ENCODE measurements at places on chromosomes 2 and 18. TPM values are rescaled to one million over a fixed set of nuclear protein-coding genes. Genes with fewer than 3 reads are reported as not detected.

TFPI gene
- not detected for total RNA-seq

- H3K27ac ChIP-seq: no peak overlapping the region
- no peaks in the 10 kb centered on the region for H3K36me3 ChIP-seq
- no peaks in the 10 kb centered on the region for H3K4me1 ChIP-seq
- no peak overlapping the region for H3K4me3 ChIP-seq
These were observed 257.5 kb upstream of the FN1 start for GRCh38 chr2:215693193-215693998.

CNTNAP5 gene
- not detected for total RNA-seq

KCNS3 gene
- total RNA-seq: not detected

ELMOD3 gene
- 19.2 TPM for total RNA-seq

DNA sequence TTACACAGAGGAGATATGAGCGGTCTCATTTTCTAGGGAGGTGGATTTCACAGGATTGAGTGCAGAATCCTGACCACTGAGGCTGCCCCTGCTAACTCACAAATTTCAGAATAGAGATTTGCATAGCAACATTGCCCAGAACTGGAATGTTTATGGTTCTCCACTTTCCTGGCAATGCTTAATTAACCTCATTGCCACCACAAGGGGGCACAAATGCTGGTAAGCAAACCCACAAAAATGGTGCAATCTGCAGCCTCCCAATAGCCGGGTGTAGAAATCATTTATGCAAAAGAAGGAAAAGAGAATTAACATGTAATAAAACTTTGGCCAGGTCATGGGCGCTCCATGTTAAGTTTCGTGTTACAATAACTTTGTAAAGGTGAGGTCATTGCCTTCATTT lies 112.4 kb downstream of the CYRIA start:
- no peak overlapping the region for H3K27ac ChIP-seq
- H3K4me1 ChIP-seq: no peaks in the 10 kb centered on the region
- H3K27me3 ChIP-seq: peaks cover 2% of the 10 kb centered on the region
- H3K36me3 ChIP-seq: no peaks in the 10 kb centered on the region
- no peak for DNase-seq

DNA sequence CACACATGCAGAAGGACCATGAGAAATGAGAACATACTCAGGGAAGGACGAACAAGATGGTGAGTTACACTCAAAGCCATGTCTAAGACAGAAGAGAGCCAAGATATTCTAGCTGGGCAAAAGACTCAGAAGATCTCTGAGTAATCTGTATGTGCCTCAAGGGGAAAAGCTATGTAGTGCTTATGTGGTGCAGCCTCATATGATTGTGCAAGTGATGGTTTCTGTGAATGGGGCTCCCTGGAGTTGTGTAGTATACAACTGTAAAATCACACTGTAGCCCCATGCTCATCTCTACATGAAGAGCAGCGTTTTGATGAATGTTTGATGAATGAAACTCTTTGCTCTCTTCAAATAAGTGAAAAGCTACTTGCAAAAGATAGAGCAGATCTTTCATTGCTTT lies 57.5 kb downstream of the OSR1 start:
- H3K4me1 ChIP-seq: no peaks in the 10 kb centered on the region
- no peaks in the 10 kb centered on the region for H3K36me3 ChIP-seq
- no peak for DNase-seq

- H3K36me3 ChIP-seq: peaks cover 22% of the 10 kb centered on the region
- H3K4me1 ChIP-seq: peaks cover 31% of the 10 kb centered on the region
- H3K27ac ChIP-seq: peak overlapping the region; percentile 100
- peak; percentile 49 for DNase-seq
- no peaks in the 10 kb centered on the region for H3K27me3 ChIP-seq
These were observed 864 bp upstream of the XPO1 start for GRCh38 chr2:61538920-61539520.

DNA sequence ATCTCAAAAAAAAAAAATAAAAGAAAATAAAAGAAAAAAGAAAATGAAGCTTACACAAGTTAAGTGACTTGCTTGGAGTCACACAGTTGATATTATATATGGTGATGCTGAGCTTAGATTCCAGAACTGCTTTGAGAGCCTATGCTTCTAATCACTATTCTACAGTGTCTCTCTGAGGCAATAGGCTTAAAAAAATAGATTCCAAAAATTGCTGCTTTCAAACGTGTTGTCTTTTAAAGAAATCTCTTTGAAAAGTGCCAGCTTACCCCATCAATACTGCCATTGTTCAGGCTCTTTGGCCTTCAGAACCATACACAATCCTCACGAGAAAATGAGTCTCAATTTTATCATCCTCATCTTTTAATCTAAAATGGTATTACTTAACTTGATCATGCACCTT lies 102.6 kb downstream of the CDK15 start:
- no peak overlapping the region for H3K27ac ChIP-seq
- H3K4me3 ChIP-seq: no peak overlapping the region
- H3K4me1 ChIP-seq: peaks cover 11% of the 10 kb centered on the region
- no peak for DNase-seq
- no peaks in the 10 kb centered on the region for H3K36me3 ChIP-seq

DNA sequence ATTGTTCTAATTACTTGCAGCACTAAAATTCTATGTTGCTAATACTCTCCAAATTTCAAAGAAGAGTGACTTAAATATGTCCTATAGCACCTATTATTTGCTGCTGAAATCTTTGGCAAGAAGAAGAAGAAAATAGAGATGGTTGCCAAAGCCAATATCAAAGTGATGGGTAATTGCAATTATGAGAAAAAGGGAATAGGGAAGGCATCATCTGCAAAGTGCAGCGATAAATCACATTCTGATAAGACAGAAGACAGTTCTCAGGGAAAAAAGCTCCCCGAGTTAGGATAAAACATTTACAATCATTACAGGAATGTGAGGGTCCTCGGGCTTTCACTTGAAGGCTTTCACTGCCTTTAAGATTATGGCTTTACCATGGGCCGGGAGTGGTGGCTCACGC lies 72.1 kb upstream of the RASGRP3 start:
- H3K4me3 ChIP-seq: no peak overlapping the region
- no peak for DNase-seq
- no peaks in the 10 kb centered on the region for H3K4me1 ChIP-seq
- H3K36me3 ChIP-seq: no peaks in the 10 kb centered on the region
- H3K27me3 ChIP-seq: peaks cover 10% of the 10 kb centered on the region
- H3K27ac ChIP-seq: no peak overlapping the region

GRCh38 chr18:4640349-4641012 lies 185.4 kb upstream of the DLGAP1 start:
- H3K27ac ChIP-seq: no peak overlapping the region
- no peak for DNase-seq
- no peaks in the 10 kb centered on the region for H3K27me3 ChIP-seq
- H3K4me1 ChIP-seq: no peaks in the 10 kb centered on the region

MDH1B gene
- total RNA-seq: 0.08 TPM

CD207 gene
- total RNA-seq: not detected

Measured in activated CD4-positive, alpha-beta memory T cell treated with anti-CD3 and anti-CD28 coated beads, Interleukin-2, amount 10 ng/mL, durations not matched to agents 7 days and 5 days (primary cell).